ENCODE measurements at places on chromosomes 11 and 22.

DNA sequence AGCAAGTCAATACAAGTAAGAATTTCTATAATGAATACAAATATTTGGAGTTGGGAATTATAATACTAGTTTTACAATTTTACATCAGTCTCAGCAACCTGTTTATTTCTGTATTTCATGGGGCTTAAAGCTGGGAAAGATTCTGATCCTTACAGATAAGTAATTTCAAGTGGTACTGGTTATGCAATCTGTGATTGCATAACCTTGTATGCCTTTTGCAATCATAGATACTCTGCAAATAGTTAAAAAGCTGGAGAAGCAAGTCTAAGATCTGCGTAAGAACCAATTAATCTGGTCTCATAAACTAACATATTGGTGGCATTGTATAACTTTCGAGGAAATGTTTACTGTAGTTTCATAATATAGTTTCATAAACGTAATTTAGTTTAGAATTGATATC, 198.3 kb upstream of the PGR start:
- DNase-seq = no peak

DNA sequence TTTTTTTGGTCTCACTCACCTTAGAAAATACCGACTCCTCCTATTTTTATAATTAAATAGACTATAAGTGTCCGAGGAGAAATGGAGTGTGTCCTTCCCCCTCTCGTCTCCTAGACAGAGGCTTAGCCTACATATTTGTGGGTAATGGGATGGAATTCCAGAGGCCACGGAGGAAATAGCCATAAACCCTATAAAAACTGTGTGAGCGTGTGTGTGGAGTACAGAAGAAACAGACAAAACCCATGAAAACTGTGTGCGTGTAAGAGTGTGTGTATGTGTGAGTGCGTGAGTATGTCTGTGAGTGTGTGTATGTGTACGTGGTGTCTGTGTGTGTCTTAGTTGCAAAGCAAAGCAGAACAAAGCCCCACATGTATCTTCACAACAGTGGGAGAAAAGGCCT, 883.5 kb downstream of the OPCML start:
- DNase-seq = no peak

- peak; percentile 10 for DNase-seq
Observed at GRCh38 chr11:134207538-134208239, 16.1 kb downstream of the NCAPD3 start.

- DNase-seq = no peak
Observed at GRCh38 chr11:12233602-12233925, 123.2 kb downstream of the MICAL2 start.

- no peak for DNase-seq
Observed at GRCh38 chr11:2833051-2833715, 52.4 kb downstream of the CDKN1C start.

DNA sequence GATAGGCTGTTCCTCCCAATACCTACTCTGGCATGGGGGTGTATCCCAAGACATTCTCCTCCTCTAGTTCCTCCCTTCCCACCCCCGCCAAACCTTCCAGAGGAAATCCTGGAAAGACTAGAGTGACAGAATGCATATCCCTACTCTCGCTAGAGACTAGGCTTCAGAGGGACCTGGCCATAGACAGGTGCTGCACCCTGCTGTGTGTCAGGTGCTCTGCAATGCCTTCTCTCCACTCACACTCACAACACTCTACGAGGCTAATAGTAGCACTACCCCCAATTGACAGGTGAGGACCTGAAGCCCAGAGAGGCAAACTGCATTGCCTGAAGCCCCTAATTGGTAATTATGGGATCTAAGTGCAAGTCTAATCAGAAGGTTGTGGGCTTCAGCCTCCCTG, 46.2 kb upstream of the LMO1 start:
- DNase-seq = peak; percentile 17

DNA sequence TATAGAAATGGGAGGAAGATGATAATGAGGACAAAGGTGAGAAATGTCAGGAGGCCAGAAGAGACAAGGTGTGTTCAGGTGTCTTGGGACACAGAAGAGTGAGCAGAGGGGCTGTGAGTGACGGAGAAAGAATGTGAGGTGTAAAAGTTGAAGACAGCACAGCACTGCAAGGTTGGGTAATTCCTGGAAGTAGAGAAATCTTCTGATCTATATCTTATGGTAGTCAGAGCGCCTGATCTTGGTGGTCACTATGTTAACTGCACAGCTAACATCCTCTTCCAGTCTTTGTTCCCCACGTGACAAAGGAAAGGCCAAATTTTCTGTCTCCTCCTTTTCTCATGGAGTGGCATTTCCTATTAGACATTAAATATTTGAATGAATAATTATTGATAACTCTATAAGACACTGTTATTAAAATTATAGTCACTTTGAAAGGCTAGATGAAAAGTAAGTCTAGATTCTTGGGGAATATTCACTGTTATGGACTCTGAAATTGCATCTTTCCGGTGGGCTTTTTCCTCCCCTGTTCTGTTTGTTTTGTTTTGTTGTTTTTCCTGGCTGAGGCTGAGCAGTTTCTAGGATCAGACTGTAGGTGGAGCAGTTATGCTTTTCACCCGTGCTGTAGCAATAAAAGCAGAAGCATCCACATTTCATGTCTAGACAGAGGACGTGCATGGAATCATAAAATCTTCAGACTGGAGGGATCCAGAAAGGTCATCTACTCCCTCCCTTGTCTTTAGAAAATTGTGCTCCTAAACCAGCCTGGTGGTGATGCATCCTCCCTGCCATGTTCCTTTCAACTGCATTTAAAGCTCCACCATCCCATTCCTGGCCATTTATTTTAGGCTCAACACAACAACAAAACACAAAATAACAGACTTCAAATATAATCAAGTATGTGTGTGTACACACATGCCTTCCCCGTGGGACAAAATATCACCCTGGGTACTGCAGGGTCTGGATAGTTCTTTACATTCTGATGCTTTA, 26.6 kb downstream of the SC5D start:
- peak; percentile 85 for DNase-seq

DNA sequence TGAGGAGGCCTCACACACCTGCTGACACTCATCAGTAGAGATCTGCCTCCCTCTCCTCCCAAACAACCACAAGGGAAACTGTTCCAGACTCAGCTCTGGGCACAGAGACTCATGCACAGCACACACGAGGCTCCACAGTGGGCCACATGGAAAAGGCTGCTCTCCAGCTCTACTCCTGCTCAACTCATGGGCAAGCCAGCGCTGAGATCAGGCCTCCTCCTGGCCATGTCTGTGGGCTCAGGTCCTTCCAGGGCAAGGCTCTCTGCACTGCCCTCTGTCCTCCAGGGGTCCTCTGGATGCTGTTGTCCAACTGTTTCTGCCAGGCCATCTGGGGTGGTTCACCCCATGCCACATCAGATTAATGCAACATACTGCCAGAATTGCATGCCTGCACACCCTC, 46.0 kb downstream of the PLEKHA7 start:
- DNase-seq = no peak

DNA sequence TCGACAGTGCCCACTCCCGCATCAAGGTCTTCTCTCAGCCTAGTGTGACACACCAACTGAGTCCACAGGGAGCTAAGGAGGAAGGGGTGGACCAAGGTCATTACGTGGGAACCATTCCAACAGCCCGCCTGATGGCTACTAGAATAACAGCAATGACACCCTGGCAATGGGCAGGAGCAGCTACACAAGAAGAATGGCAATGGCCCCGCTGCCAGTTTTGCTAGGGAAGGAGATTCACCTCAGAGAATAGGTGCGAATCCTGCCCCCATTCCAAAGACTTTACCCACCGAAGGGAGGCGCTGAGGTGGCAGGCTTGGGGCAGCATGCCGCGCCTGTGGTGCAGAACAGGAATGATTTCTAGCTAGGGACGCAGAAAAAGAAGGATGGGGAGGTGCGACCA, 9.1 kb downstream of the WT1 start:
- no peak for DNase-seq

DNA sequence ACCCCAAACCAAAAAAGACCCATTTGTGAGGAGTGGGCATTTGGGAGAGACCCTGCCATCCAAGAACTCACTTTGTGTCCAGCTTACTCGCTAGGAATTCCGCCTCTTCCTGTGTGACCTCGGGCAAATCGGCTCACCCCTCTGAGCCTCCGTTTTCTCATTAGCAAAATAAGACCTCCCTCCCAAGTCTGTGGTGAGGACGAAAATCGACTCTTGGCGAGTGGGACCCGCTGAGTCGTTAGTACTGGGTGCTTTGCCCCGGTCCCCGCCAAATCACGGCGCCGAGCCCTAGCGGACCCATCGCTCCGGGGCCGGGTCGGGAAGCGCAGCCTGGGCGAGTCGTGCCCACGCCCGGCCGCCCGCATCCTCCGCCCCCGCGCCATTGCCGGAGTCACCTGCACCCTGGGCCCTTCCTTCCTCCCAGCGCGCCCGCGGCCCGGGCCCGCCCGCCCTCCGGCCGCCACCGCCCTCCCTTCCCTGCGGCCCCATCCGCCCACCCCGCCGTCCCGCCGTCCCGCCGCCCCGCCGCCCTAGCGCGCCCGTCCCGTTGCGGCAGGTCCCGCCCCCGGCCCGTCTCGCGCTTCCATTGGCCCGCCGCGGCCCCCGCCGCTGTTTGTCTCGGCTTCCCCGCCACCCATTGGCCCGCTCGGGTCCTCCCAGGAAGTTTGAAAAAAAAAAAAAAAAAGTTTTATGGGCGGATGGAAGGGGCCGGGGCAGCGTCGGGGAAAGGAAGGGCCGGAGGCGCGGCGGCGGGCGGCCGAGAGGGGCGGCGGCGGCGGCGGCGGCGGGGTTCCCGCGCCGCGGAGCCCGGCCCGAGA, 48.9 kb downstream of the TRIOBP start:
- peak; percentile 74 for DNase-seq

DNA sequence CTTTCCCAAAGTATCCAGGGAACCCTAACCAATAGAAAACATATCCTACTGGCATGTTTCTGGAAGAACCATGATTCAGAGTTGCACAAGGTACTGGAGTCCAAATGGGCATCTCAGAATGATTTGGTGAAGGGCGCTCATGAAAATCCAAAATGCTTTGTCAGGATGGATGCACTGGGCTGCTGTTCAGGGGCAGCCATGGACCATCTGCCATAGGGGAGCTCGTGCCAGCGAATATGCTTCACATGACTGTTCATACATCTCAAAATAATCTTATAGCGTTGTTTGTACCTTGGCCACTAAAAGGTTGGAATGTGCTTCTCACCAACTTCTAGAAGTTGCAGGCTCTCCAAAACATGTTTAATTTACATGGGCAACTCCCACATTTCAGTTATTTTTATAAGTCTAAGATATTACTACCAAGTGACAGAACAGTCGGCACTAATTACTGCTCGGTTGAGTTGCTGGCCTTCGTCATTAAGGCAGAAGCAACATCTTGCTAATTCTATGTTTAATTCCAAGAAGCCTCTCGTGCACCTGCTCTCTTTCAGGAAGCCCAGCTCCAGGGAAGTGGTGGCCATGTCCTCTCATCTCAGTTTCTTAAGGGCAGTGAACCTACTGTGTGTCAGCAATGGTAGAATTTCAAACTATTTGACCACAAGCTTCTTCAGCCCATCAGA, 1497.7 kb downstream of the TBC1D22A start:
- no peak for DNase-seq

DNA sequence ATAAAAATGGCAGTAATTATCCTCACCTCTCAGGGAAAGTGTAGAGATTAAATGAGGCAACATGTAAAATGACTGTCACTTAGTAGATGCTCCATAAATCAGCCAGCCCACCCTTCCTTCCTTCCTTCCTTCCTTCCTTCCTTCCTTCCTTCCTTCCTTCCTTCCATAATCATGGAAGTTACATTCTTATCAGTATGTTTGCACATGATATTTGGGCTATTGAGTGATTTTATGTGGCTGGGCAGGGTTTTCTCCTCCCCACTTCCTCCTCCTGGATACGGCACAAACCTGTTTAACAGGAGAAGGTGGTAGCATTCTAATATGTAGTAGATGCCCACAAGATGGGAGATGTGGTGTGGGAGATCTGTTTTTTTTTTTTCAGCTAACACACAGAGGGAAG, 11.9 kb downstream of the LYVE1 start:
- DNase-seq = no peak

DNA sequence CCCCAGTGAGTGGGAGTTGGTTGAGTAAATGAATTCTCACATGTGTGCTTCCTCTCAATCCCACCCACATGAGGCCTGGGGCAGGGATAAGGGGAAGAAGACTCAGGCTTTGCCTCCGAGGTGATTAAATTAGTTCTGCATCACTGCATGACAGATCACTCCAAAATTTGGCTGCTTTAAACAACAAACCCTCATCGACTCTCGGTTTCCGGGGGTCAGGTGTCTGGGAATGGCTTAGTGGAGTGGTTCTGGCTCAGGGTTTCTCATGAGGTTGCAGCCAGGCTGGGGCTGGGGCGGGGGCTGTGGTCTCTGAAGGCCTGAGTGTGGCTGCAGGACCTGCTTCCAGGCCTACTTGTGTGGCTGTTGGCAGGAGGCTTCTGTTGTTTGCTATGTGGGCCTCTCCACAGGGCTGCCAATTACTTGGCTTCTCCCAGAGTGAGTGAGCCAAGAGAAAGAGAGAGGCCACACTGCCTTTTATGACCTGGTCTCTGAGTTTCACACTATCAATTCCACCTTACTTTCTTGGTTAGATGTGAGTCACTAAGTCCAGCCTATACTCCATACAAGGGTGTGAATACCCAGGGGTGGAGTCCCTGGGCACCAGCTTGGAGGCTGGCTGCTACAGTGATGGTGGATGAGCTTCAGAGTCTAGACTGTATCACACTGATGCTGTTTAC, 15.9 kb downstream of the MOGAT2 start:
- DNase-seq = peak; percentile 26

- DNase-seq = no peak
Observed at GRCh38 chr11:4645974-4646373, 2.2 kb downstream of the OR51E1 start.

GRCh38 chr22:25375683-25376082, 156.2 kb downstream of the CRYBB2 start:
- DNase-seq = no peak

GRCh38 chr22:49905465-49905864, 12.8 kb downstream of the ALG12 start:
- no peak for DNase-seq

GRCh38 chr22:35554297-35554845, 13.7 kb downstream of the RASD2 start:
- DNase-seq = no peak

DNA sequence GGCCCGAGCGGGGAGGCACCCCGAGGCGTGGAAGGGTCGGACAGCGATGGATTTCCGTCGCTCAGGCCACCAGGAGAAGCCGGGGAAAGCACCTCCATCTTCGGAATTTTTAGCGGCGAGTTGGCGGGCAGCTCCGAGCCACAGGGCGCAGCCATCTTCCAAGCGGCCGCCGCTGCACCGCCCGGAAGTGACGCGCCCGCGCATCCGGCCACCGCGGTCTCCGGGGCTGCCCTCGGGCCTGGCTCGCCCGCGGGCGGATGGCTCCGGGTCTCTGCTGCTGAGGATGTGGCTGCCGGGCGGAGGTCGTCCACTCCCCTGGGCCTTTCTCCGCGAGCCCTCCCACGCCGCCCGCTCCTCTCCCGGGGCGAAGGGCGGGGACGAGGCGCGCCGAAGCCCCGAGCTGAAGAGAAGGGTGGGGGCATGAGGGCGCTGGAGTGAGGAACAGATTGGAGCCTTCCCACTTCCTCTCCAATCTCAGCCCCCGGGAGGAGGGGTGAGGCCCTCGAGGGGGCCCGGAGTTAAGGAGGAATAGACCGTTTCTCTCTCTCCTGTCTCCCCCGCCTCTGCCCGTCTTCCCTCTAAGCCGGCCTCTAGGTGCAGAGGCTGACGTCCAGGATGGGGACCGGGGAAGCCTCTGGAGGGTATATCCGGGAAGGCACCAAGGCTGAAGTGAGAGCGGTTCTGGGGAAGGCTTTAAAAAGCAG, at the start of gene MSANTD2:
TSS of gene MSANTD2 (minus strand) at position 181 of the 704 bp plus-strand sequence. CDS start at position 155, 26 bp downstream.
- peak; percentile 62 for DNase-seq
